ENCODE measurements at places on chromosomes 4 and X.

DNA sequence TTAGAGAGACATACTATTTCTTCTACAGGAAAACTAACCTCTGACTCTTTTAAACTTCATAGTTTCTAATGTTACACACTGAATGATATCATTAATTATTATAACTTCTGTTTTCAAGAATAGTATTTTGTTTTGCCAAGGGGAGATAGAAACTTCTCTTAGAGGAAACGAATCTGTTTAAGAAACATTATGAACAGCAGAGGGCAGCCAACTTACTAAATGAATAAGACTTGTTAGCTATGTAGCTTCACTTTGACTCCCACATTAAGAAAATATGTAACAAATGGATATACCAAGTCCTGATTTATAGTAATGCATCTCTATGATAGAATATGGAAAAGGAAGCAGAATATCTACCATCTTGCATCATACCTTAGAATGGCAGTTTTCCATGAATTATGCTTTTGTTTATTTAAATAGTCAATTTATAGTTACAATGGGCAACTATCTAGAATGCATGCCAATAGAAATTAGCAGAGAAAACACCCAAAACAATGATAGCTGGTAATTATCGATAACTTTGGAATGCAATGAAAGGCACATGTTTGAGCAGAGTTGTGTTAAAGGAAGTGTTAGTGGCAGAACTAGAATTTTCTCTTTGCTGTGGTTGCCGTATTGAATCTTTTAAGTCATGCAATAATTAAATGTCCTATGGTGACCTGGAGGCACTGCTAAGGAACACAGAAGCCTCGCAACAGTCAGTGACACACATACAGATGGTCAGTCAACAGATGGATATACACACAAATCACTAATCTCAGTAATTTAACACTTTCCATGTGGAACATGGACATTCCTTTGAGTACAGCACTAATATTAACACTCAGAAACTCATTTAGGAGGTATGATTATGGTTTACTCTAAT lies 105.7 kb upstream of the PDLIM3 start:
- peak; percentile 74 for DNase-seq

DNA sequence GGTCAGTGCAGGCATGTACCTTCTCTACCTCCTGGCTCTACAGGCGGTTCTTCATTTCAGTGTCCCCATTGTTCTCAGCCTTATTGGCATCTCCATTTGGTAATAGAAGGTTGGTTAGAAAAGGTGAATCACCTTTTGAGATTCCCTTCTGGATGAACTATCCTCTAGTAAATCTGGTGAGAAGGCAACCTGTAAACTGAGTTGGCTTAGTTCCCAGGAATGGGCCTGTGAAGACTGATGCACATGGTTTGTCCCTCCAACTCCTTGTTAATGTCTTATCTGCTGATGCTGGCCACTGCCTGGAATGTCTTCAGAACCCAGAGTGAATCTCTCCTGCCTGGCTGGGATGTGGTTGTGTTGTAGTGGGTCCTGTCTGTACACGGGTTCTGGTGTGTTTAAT lies 143.4 kb upstream of the WDR1 start:
- no peak for DNase-seq

- DNase-seq, result no peak
These were observed 25.5 kb upstream of the LRCH2 start for GRCh38 chrX:115259238-115259875.

DNA sequence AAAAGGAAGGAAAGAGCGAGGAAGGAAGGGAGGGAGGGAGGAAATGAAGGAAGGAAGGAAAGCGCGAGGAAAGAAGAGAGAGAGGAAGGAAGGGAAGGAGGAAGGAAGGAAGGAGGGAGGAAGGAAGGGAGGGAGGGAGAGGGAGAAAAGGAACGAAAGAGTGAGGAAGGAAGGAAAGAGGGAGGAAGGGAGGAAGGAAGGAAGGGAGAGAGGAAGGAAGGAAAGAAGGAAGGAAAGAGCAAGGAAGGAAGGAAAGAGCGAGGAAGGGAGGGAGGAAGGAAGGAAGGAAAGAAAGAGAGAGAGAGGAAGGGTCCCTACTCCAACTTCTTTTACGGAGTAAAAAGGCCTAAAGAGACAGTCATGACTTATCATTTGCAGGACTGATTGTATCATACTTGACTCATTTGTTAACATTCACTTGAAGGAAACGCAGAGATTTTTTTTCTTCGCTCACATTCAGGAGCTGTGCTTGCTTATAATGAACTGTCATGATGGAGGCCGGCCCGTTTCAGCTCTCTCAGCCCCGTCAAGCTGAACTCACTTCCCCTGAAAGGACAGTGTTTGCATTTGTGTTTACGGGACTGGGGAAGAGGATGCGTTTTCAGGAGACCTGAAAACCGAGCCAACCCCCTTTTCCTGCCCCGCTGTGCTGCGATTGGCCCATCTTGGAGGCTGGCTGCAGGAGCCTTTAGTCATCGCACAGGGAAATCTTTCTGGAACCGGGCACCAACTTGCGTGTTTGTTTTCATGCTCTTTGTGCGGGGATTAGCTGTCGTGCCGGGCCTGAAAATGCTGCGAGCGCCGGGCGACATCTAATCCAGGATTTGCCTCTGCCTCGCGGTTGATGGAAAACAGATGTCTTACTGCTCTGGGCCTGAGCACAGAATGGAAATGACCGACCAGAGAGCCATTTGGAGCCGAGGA lies 17.8 kb downstream of the TRIM2 start:
- DNase-seq, result peak; percentile 91

- DNase-seq, result no peak
These were observed 241.4 kb upstream of the EPHA5 start for GRCh38 chr4:65911720-65912119.

DNA sequence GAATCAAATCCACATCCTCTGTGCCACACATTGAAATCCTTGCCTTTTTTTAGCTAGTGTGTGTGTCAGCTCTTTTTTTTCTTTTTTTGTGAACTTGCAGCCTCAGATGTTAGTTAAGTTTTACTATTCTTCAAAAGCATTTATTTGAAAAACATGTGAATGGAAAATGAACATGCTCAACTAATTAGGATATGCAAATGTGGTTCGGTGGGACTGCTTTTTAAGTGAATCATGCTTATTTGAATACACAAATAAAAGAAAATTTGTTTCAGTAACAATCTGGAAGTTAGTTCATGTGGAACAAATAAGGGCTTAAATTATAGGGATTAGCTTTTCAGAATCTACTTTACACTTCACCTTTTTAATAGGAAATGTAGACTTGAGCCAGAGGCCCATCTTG lies 751.5 kb upstream of the FAM241A start:
- DNase-seq, result no peak

DNA sequence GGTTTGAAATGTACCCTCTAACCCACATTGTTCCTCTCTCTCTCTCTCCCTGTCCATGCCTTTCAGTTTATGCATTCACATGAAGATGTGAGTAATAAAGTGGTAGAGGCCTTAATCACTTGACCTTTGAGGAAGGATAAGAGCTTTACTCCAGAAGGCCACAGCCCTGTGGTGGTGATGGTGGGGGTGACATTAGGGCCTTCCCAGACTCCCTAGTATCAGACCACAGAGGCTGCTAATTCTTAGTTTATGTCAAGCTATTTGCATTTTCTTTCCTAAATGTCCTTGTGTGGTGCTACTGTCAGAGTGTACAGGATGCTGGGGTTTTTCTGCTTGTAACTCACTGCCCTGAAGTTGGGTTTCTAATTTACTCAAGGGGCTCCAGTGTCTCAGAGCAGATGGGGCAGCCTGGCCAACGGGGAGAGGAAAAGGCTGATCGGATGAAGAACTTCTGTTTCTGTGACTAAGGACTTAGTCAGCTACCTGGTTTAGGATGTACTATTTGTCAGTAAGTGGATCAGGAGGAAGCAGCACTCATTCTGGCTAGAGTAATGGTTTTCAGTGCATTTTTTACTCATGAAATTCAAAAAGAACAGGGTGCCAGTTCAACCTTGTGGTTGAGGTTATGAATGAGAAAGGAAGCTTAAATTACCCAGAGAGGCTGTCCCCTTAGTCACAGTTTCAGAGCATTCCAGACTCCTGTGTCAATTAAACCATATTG lies 509.6 kb upstream of the DIPK2B start:
- DNase-seq, result peak; percentile 95

- DNase-seq, result no peak
These were observed 156.4 kb upstream of the CXCL13 start for GRCh38 chr4:77449171-77449570.

DNA sequence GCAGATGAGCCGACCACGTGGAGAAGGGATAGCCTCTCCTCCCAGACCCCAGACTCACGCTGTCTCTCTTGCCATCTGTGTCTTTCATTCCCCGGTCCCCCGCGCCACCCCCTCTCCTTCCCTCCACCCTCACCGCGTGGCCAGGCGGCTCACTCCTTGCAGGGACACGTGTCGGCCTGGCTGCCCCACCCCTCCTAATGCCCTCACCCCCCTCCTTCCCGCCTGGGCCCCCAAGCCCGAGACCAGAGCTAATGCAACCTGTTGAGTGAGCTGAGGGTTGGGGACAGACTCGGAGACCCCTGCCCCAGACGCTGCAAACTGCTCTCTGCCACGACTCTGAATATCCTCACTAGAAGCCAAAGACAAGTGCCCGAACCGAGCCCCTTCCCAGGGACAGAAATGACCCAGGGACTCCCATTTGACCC lies 1.8 kb downstream of the SLC38A5 start:
- DNase-seq, result no peak

DNA sequence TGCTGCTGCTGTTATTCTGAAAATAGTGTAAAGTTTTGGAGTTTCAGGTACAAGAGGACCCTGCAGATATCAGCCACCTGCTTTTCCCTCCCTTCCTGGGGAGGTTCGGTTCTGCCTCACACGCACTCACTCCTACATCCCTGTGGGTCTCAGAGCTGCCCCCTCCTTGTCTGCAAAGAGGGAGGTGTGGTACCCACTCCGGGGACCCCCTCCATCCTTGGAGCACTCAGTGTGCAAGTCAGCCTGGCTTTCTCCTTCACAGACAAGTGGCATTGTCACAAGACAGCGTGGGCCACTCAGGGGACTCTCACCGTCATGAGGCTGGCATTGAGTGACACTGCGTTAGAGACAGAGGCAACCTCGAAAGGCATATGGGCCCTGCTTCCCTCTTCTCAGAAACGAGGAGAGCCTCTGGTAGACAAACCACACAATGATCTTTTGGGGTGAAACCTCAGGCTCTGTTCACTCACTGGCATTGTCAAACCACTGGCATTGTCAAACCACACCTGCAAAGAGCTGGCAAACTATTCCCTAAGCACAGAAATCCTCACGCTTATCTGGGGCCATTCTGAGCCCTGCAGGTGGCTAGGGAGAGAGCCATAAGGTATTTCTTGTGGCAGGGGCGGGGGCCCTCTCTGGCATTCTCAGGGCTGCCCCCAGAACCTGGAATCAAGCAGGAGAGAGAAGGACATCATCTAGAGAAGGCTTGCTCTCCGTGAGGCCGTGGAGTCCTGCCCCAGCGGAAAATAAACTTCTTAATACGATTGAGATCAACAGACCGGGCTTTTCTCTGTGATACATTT lies 285.0 kb downstream of the SHOX start:
- no peak for DNase-seq

GRCh38 chrX:10011991-10012390 lies 44.8 kb downstream of the CLDN34 start:
- no peak for DNase-seq

DNA sequence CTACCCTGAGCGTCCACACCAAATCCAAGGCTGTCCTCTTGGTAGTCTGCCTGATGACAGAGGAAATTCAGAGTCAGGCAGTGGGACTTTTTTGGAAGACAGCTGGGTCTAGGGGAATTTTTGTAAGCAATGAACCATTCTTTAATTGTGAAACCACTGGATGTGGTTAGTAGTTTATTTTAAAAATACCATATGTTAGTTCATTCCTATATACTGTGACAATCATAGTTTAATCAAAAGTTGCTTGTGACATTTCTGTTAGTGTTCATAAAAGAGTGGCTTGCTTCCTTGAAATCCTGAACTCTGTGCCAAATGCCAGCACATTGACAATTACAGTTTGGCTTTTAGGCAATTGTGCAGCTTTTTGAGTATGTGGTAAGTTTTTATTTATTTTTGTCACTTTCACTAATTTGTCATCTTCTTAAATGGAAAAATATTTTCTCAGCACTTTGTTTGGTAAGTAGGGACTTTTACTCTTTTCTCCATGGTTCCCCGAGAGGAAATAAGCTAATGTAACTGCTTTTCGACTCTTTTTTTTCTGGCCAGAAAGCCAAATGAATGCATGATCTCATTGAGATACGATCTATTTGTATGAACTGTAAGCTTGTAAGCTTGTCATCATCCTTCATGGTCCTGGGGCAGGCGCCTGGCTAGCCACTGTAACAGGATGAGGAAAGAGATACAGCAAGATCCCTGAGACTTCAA lies 72.6 kb upstream of the SLC4A4 start:
- no peak for DNase-seq

DNA sequence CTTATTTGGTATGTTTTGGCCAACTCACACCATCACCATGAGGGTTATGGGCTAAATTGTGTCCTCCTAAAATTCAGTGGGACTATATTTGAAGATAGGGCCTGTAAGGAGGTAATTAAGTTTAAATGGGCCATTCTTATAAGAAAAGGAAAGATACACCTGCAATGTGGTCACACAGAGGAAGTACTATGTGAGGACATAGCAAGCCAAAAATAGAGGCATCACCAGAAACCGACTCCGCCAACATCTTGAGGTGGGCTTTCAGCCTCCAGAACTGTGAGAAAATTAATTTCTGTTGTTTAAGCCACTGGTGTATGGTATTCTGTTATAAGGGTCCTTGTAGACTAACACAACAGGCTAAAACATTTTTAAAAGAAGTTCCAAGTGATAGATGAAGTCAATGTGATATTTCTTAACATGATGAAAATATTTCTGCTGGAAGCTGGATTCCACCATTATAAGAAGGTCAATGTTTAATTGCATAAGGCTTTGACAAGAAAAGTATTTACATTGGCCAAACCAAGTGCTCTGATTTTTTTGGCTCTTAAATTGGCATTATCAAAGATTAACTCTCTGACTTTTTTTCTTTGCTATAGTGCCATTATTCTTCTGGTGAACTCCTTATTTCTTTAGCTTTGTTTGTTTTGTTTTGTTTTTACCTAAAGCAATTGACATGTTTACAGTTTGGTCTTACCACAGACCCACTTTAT lies 540.9 kb downstream of the PPARGC1A start:
- DNase-seq, result no peak

DNA sequence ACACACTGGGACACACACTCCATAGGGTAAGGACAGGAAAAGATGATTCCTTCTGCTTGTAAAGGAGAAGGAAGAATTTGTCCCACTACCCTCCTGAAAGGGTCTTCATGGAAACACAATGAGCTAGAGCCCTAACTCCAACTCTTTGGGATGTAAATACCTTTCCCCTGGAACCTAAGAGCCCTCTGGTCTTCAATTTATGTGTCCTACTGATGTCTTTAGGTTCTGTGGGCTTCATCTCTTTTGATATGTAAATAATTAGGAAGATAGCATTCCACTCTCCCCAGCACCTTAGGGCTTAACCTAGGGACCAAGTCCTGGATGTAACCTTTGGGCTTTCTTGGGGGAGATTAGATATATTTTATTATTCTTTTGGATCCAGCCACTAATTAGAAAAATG lies 38.3 kb downstream of the PF4 start:
- no peak for DNase-seq

- no peak for DNase-seq
These were observed 3.9 kb downstream of the MAMLD1 start for GRCh38 chrX:150366951-150367545.

- DNase-seq, result no peak
These were observed 348.7 kb upstream of the GALNTL6 start for GRCh38 chr4:171464499-171464898.

- DNase-seq, result no peak
These were observed 35.7 kb downstream of the PARM1 start for GRCh38 chr4:74968456-74969164.

- no peak for DNase-seq
These were observed 333.7 kb downstream of the UNC5C start for GRCh38 chr4:95215043-95215442.

Data from bronchial epithelial cell (primary cell).